Jurkat, Clone E6-1 (cell line): ENCODE measurements at places on chromosomes 5 and 9.

- no peak for DNase-seq
Measured at GRCh38 chr5:178072749-178073148, 40.6 kb upstream of the N4BP3 start.

DNA sequence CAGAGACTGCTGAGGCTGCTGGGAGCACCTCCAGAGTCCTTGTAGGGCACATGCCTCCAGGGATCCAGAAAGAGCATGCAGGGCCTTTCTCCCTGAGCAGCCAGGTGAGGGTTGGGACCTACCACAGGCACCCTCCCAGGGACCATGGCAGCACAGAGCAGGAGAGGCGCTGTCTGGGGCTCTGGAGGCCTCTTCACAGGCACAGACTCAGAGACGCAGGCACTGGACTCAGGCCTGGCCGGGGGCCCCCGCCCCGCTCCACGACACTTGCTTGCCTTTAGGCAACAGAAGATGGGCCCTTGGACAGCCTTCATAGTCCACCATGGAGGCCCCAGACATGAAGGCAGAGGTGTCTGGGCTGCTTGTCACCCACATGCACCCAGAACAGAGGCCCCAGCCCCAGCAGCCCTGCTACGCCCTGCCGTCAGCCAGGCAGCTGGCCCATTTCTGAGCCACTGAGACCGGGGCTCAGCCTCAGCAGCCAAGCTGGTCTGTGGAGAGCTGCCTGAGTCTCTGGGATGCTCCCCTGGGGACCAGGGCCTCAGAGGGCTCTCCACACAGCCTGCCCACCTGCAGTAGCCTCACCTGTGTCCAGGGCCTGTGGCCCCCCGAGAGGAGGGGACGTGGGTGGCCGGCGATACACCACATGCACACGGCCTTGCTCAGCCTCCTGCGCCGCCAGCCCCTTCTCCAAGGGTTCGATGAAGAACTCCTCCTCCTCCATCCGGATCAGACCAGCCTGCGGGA is 72.8 kb downstream of the ADAMTS2 start:
- no peak for DNase-seq

- DNase-seq, result no peak
Measured at GRCh38 chr5:120098426-120098825, 365.7 kb upstream of the PRR16 start.

DNA sequence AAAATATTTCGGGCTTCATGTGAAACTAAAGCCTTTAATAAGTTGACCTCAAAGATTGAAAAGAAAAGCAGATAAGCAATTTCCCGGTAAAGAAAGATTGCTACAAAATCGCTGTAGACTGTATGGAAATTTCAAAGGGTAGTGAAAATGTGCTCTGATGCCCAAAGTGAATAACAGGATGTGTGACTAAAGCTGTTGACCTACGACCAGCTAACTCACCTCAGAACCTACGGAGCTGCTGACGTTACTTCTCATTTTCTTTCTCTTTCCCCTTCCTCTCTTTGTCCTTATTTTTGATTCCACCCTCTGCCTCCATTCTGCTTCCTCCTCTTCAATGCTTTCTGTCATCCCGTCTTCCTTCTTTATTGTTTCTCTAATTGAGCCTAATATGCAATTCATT is 103.2 kb downstream of the PDE4D start:
- no peak for DNase-seq

DNA sequence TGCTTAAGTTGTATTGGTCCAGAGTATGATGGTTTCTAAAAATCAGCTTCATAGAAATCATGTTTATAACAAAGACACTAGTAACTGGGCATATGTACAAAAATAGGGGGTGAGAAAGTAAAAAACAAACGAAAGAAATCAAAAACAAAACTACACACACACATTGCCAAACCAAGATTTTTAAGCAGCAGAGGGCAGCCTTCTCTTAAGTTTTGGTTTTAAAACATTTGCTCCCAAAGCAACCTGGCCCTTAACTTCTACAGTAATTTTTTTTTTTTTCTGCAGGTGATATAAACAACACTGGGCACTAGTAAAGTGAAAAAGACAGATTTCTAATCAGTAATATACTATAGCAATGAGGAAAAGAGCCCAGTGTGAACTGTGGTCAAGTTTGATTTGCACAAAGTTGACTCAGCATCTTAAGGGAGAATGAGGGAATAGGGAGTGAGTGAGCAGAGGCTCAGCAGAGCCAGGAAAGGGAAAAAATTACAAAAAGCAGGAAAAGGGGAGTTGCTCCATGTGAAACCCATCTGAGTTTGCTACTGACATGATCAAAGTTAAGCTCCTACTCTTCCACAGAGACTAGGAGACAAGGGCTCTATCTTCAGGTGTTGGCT is 13.4 kb upstream of the GAPT start:
- DNase-seq, result no peak

GRCh38 chr5:151021746-151022145 is 1.4 kb downstream of the GPX3 start:
- DNase-seq, result no peak

- no peak for DNase-seq
Measured at GRCh38 chr9:105206821-105207699, 37.4 kb upstream of the SLC44A1 start.

DNA sequence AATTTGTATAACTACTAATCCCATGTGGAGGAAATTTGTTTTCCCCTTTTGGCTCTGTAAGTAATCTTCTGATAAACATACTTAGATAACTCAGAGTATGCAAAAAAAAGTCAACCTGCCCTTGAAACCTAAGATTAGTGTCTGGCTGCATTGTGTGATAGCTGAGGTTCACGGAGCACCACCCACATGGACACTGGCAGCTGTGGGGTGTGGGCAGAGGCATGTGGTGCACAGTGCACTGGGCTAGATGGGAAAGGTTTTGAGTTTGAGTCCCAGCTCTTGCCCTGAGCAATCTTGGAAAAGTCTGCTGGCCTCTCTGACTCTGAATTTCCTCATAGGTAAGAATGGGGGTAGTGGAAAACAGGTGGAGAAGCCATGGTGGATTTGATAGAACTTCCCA is 75.1 kb downstream of the PLCXD3 start:
- DNase-seq, result no peak

DNA sequence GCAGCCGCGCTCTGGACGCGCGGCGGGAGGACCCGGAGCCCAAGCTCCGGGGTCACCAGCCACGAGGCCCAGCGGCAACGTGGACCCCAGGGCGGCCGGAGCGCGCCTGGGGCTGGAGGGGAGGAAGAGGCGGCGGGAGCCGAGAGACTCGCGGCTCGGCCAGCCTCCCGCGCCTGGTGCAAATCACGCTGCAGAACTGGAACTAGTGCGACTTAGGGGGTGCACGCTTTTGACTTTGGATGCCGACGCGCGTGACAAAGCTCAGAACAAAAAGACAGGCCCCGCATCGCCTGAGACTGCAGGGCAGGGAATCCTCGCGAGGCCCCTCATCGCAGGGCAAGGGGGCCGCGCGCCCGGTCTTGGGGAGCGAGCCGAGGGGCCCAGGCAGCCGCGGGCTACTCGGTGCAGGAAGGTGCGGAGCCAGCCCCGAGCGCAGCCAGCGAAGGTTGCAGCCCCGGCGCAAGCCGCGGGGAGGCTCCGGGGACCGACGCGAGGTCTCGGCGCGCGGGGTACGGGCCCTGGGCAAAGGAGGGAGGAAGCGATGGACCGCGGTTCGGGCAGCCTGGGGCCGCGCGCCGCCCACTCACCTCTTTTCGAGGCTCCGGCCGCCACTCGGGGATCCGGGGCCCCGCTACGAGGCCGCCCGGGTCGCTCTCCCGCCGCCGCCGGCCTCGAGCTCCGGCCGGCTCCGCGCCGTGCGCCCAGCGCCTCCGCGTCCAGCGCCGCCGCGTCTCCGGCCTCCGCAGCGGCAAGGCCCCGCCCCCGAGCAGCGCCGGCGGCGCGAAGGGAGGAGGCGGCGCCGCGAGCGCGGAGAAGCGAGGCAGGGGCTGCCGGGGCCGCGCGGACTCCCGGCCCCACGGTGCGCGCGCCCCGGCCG is at the start of gene GOLM1:
Gene GOLM1 (minus strand): TSS at position 735 of the 877 bp plus-strand sequence. CDS start 20,238 bp downstream, outside the sequence.
- DNase-seq, result no peak

GRCh38 chr9:125260561-125260960 is 1.1 kb upstream of the GAPVD1 start:
- DNase-seq, result no peak

GRCh38 chr9:72807765-72808445 is 144.9 kb downstream of the ALDH1A1 start:
- peak; percentile 31 for DNase-seq

DNA sequence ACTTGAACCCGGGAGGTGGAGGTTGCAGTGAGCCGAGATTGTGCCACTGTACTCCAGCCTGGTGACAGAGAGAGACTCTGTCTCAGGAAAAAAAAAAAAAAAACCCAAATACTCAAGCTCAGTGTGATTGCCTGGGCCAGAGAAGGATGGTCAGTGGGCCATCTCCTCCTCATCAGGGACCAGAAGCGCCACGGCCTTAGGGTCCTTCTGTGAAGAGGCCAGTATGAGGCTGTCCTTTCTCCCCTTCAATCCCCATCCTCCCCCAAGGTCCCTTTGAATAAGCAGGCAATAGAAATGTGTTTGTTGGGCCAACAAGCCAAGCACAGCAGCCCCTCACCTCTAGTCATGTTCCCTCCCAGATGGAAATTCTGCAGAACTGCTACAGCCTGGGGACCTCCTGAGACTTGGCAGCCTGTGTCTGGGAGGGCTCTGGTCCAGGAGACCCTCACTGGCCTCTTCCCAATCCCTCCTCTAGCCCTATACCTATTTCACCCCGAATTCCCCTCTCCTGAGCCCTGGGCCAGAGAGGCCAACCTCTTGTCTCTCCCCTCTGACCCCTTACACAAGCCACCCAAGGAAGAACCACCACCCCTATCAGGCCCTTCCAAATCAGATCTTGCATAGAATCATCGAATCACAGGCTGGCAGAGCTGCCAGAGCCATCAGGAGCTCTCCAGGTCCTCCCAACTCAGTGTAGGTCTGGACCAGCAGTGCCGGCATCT is 1.0 kb downstream of the CSF1R start:
- no peak for DNase-seq

- DNase-seq, result no peak
Measured at GRCh38 chr5:129593525-129593924, 133.4 kb downstream of the ADAMTS19 start.
